ENCODE measurements at places on chromosomes 12 and 14. TPM values are rescaled to one million over a fixed set of nuclear protein-coding genes. Genes with fewer than 3 reads are reported as not detected.

The RIMBP2 gene
- total RNA-seq: not detected

The GPN3 gene
- total RNA-seq: 59.4 TPM

The GUCY2C gene
- not detected for total RNA-seq

The SLC4A8 gene
- total RNA-seq: 2.2 TPM

The TDRD9 gene
- total RNA-seq: 0.44 TPM

The ACRBP gene
- 1.8 TPM for total RNA-seq

The CLEC1B gene
- not detected for total RNA-seq

The LRCOL1 gene
- total RNA-seq: not detected

The TPH2 gene
- not detected for total RNA-seq

The MAP4K5 gene
- 35.2 TPM for total RNA-seq

The SERPINA1 gene
- total RNA-seq: 0.18 TPM

The NOXRED1 gene
- 0.40 TPM for total RNA-seq

The SYNDIG1L gene
- not detected for total RNA-seq

- DNase-seq: no peak
Measured at GRCh38 chr12:57869298-57869926, 22.9 kb upstream of the CTDSP2 start.

- no peak for DNase-seq
Measured at GRCh38 chr12:14613718-14614117, 46.0 kb upstream of the PLBD1 start.

- DNase-seq: no peak
Measured at GRCh38 chr12:45828402-45828801, 98.9 kb downstream of the ARID2 start.

- no peak for DNase-seq
Measured at GRCh38 chr14:37466003-37466622, 128.9 kb downstream of the FOXA1 start.

GRCh38 chr12:76266797-76267196 lies 81.4 kb downstream of the BBS10 start:
- no peak for DNase-seq

DNA sequence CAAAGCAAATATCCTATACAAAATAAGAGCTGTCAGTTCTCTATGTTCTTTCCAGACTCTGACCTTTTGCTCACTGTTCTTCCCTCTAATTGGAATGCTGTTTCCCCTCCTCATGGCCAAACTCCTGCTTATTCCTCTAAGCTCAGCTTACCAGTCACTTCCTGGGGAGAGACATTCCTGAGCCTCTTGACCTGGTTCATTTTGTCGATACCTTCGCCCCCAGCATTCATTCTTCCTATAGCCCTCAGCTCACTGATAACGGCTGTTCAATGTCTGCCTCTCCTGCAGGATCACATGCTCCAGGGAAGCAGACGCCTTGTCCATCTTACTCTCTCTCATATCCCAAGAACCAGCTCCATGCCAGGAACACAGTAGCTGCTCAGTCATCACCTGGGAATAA lies 431.0 kb downstream of the MED13L start:
- DNase-seq: no peak

DNA sequence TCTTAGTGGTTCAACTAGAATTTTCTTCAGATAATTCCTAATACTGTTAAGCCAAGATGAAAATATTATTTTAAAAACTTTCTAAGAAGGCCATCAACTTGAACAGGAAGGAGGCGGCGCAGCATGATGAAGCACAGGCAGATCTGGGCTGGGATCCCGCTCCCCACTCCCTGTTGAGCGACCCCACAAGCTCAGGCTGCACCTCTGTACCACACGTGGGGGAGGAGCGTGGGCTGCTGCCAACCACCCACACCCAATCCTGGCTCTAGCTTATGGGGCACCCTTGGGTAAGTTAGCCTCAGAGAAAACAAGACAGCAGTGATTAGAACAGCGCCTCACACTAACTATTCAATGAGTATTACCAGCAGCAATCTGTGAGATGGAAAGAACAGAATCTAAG lies 6.0 kb downstream of the MTERF2 start:
- no peak for DNase-seq

DNA sequence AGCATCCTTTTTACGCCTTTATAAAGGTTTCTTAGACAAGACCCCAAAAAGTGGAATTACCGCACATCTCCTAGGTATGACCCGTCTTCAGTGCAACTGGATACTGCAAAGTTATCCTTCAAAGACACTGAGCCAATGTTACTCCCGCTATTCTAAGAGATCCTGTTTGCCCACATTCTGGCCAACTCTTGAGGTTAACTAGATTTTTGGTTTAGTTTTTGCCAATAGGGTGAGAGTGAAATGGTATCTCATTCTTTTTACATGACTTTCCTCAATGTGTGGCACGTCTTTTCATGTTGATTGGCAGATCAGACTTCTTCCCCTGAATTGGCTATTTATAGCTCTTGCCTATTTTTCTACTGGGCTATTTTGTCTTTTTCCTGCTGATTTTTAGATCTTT lies 347.2 kb downstream of the MED13L start:
- DNase-seq: no peak

DNA sequence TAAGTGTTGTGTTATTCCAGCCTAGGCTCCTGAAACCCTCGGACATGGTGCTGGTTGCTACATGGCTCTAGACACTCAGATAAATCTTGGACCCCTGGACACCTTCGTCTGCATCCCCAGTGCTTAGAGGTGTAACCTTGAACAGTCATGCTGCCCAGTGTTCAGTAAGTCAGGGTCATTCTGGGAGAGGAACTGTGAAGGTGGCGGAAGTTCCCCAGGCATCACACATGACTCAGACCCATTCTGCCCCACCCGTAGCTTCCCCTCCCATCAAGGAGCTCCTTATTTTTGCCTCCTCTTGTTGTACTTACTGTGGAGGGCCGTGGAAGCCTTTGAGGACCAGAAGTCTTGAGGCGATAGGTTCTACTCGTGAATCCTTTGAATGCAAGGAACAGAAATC lies 18.1 kb upstream of the SSPN start:
- no peak for DNase-seq

DNA sequence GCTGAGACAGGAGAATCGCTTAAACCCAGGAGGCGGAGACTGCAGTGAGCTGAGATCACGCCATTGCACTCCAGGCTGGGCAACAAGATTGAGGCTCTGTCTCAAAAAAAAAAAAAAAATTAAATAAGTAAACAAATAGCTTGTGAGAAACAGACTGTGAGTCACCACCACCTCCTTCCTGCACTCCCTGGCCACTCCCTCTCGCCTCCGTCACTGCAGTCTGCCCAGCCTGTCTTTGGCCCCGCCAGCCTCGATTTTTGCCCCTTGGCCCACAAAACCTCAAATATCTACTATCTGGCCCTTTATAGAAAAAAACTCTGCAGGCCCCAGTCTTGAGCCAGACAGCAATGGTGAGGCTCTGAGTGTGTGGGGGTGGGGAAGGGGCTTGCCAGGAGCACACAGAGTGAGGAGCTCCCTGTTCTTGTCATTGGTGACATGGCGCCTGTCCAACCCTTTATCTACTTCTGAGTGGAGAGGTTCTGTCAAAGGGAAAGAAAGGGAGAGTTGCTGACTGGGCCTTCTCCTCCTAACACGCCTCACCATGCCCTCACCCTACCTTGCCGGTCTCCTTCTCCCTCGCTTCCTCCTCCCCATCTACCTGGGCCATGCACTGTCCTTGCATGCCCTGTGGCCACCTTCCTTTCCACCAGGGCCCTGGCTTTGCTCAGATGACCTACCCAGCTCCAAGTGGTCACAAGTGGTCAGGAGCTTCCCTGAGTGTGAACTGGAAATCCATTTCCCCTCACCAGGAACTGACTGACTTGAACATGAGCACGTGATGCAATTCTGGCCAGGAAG lies 22.1 kb downstream of the LGMN start:
- peak; percentile 37 for DNase-seq

DNA sequence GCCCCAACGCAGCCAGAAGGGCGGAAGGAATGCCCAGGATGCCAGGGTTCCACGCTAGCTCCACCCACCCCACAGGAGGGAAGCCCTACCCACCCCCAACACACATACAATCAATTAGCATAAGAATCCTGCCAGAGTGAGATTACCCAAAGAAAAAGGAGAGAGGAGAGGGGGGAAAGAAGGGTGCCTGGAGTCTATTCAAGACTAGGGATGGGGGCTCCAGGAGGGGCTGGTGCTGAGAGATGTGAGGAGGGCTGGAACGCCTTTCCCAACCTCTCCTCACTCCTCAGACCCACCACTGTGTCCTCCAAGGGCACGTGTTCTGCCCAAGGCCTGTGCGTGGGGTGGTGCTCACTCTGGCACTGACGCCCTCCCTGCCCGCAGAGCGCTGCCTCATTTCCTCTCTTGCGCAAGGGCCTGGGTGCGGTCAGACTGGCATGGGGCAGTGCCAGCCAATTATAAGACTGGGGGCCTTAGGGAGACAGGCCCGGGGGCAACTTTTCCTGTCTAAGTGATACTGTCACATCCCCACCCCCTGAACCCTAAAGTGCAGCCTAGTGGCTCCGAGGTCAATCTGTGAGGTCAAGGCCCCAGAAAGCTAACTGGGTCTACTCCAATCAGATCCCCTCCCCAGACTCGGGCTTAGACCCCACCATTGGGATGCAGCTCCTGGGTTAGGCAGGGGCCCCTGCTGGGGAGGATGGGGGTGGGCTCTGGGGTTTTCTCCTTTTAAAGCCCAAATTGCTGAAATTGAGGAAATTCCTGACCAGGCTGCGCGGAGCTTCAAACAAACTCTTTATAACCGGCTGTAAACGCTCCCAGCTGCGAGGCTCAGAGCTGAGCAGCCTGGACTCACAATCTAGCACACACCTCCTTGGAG lies 10.2 kb upstream of the ITGB7 start:
- peak; percentile 29 for DNase-seq

DNA sequence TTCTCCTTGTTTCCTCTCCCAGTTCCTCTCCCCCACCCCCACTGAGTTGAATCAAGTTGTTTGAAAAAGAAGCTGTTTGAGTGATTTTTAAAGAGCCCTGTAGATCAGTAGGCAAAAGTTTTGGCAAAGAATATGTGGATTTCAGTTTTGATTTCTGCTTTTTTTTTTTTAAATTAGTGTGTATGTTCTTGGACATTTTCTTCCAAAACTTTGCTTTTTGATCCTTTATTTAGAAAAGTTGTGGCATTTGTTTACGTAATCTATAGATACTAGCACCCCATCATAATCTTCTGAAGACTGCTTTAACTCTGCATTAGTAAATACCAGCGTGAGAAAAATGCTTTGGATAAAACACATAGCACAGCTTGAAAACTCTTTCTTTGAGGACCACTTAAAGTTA lies 190.3 kb upstream of the SEL1L start:
- no peak for DNase-seq

GRCh38 chr14:50388256-50388931 lies 8.3 kb downstream of the CDKL1 start:
- no peak for DNase-seq

GRCh38 chr14:52080158-52080800 lies 11.4 kb upstream of the NID2 start:
- no peak for DNase-seq

DNA sequence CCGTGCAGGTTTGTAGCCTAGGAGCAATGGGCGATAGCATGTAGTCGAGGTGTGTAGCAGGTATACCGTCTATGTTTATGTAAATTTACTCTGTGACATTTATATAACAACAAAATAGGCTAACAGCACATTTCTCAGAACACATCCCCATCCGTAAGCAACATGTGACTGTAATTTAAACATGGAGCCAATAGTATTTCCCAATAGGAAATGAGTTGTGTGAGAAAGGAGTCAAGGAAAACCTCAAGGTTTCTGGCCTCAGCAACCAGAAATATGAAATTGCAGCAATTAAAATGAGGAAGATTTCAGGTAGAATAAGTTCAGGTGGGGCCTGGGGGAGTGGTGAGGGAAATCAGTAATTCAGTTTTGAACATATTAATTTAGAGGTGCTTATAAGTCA lies 136.0 kb downstream of the MSRB3 start:
- no peak for DNase-seq

DNA sequence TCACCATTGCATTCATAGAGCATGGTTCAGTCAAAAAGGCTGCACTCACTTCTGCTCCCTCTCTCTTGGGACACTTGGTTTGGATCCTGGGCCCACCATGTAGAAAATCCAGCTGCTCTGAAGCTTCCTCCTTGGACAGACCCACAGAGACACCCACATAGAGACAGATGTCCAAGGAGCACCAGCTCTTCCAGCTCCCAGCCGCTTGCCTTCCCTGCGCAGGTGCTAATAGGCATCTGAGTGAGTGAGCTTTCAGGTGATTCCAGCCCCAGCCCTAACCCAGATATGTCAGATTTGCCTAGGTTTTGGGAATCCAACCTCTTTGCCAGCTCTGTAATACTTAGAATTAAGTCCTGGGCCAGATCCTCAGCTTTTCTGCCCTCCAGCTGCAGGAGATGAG lies 38.6 kb downstream of the DLK1 start:
- no peak for DNase-seq

DNA sequence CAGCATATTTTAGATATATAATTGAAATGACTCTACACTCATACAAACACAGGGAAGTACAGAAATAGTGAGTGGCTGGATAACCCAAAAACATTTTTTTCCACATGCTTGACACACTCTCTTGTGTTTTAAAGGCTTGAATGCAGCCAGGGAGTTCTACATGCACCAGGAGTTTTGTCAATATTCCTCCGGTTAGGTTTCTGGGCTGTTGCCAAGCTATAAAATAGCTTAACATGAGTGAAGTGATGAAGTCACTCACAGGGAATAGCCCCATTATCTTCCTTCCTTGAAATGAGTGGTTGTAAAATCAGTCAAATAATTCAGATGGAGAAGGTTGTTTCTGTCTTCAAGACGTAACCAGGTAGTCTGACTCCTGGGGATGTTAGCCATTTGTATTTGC lies 582.7 kb downstream of the SLC6A15 start:
- DNase-seq: no peak

DNA sequence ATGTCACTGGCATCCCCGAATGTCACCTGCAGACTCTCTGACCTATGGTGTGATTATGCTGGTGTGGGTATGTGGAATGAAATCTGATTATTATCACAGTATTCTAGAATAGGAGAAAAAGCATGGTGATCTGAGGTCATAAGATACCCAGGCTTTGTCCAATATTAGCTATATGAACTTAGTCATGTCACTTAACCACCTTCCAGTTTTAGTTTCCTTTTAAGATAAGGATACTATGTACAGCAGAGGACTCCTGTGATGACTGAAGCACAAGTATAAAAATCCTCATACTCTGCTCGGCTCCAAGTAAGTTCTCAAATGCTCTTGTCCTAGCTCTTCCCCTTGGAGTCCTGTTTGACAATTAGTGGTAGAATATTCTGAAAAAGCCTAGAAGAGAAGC lies 2.8 kb downstream of the GNS start:
- no peak for DNase-seq

- no peak for DNase-seq
Measured at GRCh38 chr12:93127582-93128331, 198.7 kb upstream of the EEA1 start.

GRCh38 chr14:51482102-51482501 lies 169.6 kb upstream of the FRMD6 start:
- DNase-seq: no peak

All from CD8-positive, alpha-beta memory T cell (primary cell).